ENCODE measurements at places on chromosomes 12 and 14.

GRCh38 chr14:50856660-50857059, 15.2 kb upstream of the ABHD12B start:
- DNase-seq = no peak

- DNase-seq = no peak
Observed at GRCh38 chr12:1551496-1551895, 42.9 kb downstream of the FBXL14 start.

DNA sequence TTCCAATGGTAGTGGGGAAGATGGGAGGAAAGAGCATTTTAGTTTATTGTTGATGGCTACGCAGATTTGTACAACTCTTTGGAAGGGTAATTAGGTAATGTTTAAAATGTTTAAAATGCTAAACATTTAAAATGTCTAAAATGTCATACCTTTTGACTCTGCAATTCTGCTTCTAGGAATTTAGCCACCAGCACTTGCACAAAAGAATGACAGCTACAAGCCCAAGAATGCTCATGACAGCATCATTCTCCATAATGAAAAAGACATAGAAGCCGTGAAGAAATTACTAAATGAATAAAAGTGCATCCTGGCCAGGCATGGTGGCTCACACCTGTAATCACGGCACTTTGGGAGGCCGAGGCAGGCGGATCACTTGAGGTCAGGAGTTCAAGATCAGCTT, 19.9 kb upstream of the DYNC1H1 start:
- no peak for DNase-seq

DNA sequence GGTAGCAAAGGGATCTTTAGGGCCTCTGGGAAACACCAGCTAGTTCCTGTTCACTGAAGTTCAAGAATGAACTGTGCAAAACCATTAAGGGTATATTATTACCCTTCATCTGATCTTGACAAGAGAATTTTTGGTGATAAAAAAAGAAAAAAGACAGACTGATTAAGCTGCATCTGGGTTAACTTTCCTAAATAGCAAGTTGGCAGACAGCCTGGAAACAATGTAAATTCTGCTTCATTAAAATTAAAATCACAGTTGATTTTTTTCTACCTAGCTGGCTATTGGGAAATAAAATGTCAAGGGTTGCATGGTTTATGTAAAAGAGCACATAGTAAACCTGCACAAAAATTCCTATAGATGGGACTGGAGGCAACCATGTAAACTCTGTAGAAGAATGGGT, 126.6 kb upstream of the PRKD1 start:
- DNase-seq = no peak

GRCh38 chr14:24463884-24464785, 21.6 kb upstream of the SDR39U1 start:
- no peak for DNase-seq

All from C1 segment of cervical spinal cord (tissue), 14 donors.